ENCODE measurements at places on chromosomes 1 and 21.

DNA sequence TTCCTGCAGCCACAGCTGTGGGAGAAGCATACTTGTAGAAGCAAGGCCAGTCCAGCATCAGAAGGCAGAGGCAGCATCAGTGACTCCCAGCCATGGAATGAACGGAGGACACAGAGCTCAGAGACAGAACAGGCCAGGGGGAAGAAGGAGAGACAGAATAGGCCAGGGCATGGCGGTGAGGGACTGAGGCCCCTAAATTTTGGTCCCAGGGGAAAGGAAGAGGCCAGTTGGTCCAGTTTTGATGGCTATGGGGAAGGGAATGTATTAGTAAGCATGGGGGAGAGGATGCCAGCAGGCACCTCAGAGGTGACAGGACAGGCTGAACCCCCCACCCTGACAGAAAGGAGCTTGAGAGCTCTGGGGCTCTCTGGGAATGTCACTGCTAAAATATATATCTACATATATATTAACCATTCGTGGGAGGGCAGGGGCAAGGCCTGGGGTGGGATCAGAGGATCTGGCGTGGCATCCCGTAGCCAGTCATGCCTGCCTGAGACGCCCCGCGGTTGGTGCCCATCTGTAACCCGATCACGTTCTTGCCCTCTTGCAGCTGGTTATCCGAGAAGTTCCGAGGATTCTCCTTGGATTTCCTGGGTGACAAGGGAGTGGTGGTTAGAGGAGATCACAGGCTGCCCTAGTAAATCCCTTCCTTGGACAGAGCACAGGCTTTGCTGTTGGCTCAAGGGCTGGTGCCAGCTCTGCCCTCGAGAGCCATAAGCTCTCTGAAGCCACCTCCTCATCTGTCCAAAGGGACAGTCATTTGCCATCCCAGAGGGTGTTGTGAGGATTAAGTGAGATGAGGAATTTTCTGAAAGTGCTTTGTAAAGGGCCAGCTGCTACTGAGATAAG lies 6.7 kb downstream of the TAGLN2 start:
- no peak for DNase-seq

DNA sequence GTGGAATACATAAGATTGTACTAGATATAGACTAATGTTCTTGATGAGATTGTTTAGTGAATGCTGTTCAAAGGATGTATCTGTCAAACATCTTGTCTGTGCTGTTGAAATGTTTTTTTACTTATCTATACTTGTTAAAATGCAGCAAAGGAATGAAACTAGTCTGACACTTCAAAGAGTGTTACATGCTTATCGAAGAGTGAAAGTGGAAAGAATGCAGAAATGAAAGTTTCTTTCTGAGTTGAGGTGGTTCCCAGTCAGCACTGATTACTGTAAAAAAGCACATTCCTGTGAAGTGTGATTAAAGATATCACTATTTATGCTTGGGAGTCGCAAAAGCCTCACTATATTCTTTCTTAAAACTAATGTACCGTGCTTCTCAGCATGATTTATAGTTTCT lies 1225.2 kb downstream of the NCAM2 start:
- DNase-seq, result no peak

- DNase-seq, result peak; percentile 78
Measured at GRCh38 chr1:218346391-218347204, 1.5 kb downstream of the TGFB2 start.

DNA sequence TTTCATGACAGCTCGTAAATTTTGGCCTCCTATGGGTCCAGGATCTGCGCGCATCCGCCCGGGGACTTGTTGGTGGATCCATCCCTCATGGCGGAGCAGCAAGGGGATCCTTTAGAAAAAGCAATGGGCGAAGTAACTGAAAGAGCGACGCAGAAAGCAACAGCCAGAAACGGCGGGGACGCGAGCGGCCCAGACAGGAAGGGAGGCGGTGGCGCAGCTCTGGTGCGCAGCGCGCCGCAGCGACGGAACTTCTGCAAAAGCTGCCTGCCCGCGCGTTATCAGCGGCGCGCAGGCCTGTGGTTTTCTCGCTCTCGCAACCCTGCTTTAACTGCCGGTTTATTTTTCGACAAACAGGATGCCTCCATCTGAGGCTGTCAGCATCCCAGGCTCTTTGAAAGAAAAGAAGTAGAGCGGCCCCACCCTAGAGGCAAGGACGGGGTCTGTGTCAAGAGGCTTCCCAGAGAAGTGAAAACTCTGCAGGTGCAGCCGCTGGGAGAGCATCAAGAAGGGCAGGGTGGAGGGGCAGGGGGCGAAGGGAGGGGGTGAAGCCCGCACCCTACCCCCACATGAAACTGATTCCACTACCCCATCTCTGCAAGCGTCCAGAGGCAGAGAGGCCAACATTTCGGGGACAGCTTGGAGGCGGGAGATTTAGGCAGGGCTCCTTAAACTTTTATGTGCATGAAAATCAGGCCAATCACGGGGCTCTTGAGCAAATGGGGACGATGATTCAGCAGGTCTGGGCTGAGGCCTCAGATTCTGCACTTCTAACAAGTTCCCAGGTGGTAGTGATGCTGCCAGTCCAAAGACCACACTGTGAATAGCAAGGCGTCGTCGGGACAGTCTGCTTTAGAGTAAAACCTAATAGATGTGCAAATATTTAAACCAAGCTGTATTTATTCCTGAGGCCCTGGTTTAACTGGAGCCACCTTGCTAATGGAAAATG lies 22.2 kb downstream of the RUNX1 start:
- peak; percentile 71 for DNase-seq

- no peak for DNase-seq
Measured at GRCh38 chr1:219325368-219325742, 151.7 kb downstream of the LYPLAL1 start.

- no peak for DNase-seq
Measured at GRCh38 chr1:213666922-213667321, 320.9 kb upstream of the PROX1 start.

- DNase-seq, result no peak
Measured at GRCh38 chr1:24149866-24150233, 6.9 kb upstream of the IL22RA1 start.

GRCh38 chr1:19695772-19696171 lies 31.1 kb downstream of the HTR6 start:
- no peak for DNase-seq

GRCh38 chr1:156510709-156511108 lies 10.1 kb upstream of the MEF2D start:
- DNase-seq, result peak; percentile 99

GRCh38 chr1:27000090-27000816 lies 6.8 kb downstream of the TRNP1 start:
- no peak for DNase-seq

GRCh38 chr1:87167157-87167789 lies 161.4 kb upstream of the LMO4 start:
- no peak for DNase-seq

DNA sequence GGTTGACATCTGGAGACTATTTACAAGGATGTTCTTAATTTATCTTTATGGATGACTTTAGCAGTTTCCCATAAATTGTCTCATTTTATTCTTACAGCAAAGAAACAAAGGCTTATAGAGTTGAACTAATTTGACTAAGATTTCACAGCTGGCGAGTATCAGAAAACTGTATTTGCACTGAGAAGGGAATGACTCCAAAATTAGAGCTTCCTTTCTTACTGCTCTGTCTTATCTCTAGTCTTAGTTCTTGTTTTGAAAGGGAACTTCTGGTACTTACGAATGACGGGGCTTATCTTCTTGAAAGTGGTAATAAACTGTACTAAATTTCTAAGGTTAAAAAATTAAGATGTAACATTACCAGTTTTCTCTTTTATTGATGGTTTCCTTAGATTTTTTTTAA lies 13.6 kb downstream of the CNST start:
- no peak for DNase-seq

DNA sequence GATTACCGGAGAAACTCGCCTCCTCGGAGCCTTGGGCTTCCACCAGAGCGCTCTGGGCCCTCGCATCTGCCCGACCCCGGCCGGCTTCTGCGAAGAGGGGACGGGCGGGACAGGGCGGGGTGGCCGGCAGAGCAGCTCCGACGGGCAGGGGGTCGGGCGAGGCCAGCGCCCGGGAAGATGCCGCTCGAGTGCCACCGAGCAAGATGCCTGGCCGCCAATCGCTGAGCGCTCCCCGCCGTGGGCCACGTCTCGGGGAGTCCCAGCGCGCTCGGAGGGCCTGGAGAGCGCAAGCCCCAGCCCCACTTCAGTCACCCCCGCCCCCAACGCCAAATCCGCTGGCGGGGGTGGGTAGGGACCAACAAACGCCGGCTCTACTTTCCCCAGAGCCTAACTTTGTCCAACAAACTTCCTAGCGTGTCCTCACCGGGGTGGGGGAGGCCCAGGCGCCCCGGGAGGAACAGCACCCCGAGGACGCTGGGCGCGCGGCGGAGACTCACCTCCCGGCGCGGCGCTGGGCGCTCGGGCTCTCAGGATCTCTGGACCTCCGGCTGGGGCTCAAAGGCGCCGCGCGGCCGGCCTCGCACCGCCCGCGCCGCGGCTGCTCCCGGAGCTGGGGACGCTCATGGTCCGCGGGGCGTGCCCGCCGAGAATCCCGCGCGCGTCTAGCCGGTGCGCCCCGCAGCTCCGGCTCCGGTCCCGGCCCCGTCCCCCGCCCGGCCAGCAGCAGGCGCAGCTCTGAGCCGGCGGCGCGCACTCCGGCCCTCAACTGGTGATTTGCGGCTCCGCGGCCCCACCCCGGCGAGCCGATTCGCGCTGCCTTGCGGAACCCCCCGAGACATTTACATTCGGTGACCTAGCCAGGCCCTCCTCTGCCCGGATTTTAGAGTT lies at the start of gene BCAR3:
TSS of gene BCAR3 (minus strand) at position 737 of the 888 bp plus-strand sequence. CDS start 6,907 bp downstream, outside the sequence.
- peak; percentile 85 for DNase-seq

DNA sequence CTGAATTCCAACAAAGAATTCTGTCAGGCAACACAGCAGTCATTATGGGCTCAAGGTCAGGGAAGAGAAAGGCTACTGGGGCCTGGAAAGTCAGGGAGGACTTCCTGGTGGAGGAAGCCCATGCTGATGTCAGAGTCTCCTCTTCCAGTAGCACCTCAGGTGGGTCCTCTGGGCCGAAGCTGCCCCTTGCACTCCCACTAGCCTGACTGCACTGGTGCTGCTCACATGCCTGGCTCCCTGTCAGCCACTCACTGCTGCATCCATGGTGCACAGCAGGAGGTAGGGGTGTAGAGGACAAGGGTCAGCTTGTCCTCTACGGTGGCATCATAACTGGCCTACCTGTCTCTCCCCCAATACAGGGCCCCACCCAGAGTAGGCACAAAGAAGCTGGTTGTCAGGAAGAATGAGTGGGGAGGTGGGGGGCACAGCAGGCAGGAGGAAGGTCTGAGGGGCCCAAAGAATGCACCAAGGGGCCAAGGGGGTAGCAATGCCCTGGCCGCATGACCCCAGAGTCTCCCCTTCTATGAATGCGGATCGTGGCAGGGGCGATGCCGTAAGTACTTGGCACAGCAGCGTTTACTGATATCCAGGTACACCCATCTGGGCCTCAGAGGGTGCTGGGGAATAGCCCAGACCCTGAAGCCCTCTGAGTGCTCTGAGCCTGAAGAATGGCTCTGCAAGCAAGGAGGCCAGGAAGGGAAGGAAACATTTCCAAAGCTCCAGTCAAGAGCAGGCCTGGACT lies 80.3 kb downstream of the GLIS1 start:
- no peak for DNase-seq

DNA sequence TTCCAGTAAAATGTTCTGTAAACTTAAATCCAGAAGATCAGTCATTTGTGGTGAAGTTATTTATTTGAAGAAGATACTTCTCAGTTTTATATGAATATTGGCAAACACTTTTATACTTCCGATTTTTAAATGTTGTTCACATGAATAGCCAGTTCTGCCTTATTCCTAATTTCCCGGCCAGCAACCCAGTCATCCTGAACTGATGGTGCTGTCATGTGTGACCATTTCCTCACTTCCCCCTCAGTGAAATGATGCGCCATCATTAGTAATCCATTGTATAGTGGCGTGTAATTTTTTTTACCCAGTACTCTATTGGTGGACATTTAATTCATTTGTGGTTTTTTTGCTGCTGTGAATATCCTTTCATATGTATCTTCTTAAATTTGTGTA lies 16.4 kb downstream of the GPSM2 start:
- no peak for DNase-seq

GRCh38 chr1:175413367-175413766 lies 220.8 kb upstream of the KIAA0040 start:
- DNase-seq, result no peak

- DNase-seq, result no peak
Measured at GRCh38 chr1:232806186-232806510, 932 bp downstream of the MAP10 start.

- no peak for DNase-seq
Measured at GRCh38 chr1:97038410-97038809, 316.8 kb downstream of the PTBP2 start.

GRCh38 chr1:242854466-242854865 lies 330.0 kb upstream of the PLD5 start:
- DNase-seq, result no peak

- DNase-seq, result no peak
Measured at GRCh38 chr1:210342986-210343780, 14.5 kb downstream of the HHAT start.

- peak; percentile 77 for DNase-seq
Measured at GRCh38 chr1:235074523-235075047, 54.1 kb downstream of the TOMM20 start.

Data from sigmoid colon (tissue), 7 donors.